ENCODE measurements at places on chromosomes 16 and 17.

GRCh38 chr16:65600629-65601028 lies 478.8 kb upstream of the CDH11 start:
- no peak for DNase-seq

DNA sequence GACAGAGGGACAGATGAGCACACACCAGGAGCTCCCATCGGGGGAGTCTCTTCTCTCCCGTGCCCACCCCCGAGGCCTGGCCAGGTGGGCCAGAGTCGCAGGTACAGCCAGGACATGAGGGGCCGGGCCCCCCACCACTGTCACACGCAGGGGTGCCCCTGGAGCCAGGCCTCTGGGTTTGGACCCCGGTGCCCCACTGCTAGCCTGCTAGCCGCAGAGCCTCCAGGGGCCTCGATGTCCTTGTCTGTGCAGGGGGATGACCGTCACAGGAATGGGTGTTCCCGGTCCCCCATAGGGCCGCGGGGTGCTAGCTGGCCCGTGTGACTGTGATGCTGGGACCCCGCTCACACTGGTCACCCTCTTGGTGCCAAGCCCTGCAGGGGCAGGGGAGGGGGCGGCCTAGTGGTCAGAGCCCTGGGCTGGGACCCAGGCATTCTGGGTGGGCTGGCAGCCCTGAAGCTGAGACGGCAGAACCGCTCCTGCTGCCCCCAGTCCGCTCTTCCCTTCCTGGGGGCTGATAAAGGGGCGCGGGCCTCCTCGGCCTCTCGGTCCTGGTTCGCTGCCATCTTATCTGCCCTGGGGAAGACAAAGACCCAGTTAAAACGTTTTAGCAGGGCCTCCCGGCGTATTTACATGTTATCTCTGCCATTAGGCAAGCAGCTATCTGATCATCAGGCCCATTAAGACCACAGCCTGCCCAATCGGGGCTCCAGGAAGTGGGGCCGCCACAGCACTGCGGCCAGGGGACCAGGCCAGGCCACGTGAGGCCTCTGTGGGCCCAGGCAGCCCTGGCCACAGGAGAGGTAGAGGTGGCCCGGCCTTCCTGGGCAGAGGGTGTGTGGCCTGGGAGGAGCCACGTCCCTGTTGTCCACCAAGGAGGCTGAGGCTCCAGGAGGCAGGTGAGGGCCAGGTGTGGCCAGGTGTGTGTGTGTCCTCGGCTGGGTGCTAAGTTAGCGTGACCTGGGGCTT lies 57.2 kb upstream of the ZC3H18 start:
- DNase-seq = no peak

DNA sequence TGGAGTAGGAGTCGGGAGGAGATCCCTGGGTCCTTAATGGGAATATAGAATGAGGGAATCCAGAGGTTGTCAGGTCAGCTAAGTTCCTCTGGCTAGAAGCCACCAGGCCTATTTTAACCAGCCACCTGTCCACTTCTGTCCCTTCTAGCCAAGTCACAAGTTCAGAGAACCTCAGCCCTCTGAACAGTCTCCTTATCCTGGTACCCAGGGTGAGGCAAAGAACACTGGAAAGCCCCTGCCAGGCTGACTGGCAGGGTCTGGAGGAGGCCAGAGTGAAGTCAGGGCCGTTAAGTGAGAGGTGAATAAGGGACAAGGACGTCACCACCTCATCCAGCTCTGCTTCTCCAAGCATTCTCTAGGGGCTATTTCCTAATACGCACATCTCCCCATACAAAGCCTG lies 2.7 kb downstream of the CTDNEP1 start:
- DNase-seq = no peak

DNA sequence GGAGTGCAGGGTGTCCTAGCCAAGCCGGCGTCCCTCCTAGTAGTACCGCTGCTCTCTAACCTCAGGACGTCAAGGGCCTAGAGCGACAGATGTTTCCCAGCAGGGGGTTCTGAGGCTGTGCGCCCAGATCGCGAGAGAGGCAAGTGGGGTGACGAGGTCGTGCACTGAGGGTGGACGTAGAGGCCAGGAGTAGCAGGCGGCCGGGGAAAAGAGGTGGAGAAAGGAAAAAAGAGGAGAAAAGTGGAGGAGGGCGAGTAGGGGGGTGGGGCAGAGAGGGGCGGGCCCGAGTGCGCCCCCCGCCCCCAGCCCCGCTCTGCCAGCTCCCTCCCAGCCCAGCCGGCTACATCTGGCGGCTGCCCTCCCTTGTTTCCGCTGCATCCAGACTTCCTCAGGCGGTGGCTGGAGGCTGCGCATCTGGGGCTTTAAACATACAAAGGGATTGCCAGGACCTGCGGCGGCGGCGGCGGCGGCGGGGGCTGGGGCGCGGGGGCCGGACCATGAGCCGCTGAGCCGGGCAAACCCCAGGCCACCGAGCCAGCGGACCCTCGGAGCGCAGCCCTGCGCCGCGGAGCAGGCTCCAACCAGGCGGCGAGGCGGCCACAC lies at the start of gene MMP2:
Gene MMP2, plus strand, starts transcription at position 372 of the 603 bp plus-strand sequence. CDS start 282 bp downstream, outside the sequence.
- no peak for DNase-seq

- no peak for DNase-seq
These were observed 7.7 kb downstream of the METRNL start for GRCh38 chr17:83086907-83087787.

DNA sequence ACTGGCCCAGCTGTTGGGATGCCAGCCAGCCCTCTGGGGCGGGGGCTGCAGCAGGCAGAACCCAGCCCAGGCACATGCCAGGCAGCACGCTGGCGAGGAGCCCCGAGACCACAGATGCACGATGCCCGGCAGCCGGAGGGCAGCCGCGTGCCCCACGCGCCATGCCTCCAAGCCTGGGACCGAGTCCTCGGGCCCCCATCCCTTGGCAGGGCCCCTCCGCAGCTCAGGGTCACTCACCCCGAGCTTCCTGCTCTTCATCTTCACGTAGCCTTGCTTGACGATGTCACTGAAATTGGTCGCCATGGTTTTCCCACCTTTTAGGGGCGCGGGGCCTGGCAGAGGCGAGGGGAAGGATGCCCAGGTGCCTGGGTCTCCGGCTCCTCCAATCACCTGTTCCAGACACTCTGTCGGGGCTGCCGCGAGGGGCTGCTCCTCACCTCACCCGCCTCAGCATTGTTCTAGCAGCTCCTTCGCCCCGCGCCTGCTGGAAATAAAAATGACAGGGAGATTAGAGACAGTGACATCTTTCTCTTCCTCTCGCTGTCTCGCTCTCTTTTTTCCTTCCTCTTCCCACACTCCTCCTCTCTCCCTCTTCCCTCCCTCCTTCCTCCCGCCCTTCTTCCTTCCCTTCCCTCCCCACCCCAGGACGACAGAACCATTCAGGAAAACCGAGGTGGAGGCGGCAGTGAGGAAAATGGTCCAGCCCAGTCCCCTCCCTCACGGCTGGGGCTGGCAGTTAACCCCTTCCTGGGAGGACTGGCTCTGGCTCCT lies 6.9 kb downstream of the DOK4 start:
- DNase-seq = no peak

DNA sequence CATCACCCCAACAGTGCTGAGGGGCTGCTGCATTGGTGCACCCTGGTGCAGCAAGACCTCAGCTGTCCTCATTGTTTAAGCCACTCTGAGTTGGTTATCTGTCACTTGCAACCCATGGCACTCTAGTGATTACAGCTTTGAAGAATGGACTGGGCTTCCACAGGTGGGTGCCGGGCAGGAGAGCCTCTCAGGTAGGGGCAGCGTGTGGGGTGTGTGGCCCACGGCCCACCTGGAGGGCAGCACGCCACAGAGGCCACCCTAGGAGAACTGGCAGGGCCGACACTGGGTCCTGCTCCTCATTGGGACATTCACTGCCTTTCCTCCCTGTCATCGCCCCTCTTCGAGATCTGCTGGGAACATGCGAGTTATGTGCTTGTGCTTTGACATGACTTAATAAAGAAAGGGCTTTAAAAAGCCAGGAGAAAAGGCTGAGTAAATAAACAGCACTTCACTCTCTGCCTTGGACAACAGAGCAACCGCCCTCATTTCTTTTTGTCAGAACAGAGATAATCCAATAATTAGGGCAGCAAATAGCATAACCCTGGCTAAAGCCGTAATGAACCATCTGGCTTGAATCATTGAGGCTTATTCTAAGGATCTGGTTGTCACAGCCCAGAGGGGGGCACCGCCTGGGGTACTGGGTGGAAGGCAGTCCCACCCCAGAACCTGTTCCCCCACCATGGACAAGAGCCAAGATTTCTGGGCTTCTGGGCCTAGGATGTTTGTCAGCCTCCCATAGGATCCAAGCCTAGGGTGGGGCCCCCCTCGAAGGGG lies 3.0 kb downstream of the DOC2B start:
- no peak for DNase-seq

DNA sequence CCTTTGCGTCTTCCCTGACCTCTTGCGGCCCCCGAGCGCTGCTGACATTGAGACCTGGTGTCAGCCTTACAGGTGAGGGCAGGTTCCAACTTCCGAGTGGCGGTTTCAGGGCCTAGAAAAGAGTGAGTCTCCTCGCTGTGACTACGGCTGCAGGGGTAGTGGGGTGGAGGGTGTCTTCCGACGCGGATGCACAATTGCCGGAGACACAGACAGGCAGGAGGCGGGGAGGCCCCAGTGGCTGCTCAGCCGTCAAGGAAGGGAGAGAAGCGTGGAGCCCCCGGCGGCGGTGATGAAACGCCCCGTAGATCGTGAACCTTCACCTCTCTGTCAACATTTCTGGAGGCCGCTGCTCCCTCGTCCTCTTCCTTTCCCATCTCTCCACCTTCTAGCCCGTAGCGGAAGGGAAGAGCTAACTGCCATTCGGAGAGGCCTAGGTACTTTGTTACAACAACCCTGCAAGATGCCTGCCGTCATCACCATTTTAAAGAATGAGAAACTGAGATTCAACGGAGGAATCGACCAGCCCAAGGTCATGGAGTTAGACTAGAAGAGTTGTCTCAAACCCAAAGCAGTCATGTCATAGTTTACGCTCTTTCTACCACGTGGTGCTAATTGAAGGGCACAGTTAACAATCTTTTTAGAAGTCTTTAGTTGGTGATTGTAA lies 485 bp downstream of the DNAJA3 start:
- DNase-seq = no peak

DNA sequence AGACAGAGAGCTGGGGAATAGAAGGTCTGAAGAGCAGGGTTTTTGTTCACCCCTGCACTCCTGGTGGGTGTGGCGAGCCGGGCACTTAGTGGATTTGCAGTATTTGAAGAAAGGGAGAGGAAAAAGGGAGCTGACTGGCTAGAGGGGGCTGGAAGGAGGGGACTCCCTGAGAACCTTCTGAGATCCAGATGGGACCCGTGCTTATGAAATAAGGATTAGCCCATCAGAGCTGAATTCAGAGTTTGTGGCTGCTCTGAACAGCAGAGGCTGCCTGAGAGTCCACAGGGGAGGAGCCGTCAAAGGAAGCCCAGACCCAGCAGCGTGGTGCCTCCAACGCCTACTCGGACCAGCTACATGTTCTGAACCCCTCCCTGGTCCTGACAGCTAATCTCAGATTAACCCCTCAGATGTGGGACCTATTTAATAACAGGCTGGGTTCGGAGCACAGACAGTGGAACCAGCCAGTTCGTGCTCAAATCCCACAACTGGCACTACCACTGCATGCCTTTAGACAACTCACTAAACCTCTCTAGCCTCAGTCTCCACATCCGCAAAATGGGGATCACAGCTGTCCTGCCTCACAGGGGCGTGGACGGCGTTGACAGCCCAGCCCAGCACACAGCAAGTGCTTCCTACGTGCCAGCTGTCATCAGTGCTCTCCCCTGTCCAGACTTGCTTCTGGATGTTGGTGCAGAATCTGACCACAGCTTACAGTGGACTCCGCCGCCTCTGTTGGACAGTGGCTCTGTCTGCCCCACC lies 70.6 kb downstream of the DYNLRB2 start:
- no peak for DNase-seq

All from right renal cortex interstitium (tissue), 3 donors.